Stimulated activated CD4-positive, alpha-beta T cell treated with anti-CD3 and anti-CD28 coated beads, Interleukin-4, amount 100 ng/mL, for 1 hour (primary cell): ENCODE measurements at places on chromosomes 7 and 10.
A peak's percentile ranks its signal among the peaks of the same experiment; 100 is the strongest.

GRCh38 chr7:105269397-105269796 lies 119.3 kb downstream of the SRPK2 start:
- DNase-seq = no peak

- peak; percentile 4 for DNase-seq
Measured at GRCh38 chr10:73251683-73252444, 580 bp downstream of the MRPS16 start.

- no peak for DNase-seq
Measured at GRCh38 chr7:80235334-80235733, 100.7 kb downstream of the GNAI1 start.

GRCh38 chr7:122886357-122887081 lies at the start of gene CADPS2:
Gene CADPS2, minus strand, starts transcription at chr7:122886460. Its CDS starts 123 bp downstream, at chr7:122886337.
- no peak for DNase-seq

DNA sequence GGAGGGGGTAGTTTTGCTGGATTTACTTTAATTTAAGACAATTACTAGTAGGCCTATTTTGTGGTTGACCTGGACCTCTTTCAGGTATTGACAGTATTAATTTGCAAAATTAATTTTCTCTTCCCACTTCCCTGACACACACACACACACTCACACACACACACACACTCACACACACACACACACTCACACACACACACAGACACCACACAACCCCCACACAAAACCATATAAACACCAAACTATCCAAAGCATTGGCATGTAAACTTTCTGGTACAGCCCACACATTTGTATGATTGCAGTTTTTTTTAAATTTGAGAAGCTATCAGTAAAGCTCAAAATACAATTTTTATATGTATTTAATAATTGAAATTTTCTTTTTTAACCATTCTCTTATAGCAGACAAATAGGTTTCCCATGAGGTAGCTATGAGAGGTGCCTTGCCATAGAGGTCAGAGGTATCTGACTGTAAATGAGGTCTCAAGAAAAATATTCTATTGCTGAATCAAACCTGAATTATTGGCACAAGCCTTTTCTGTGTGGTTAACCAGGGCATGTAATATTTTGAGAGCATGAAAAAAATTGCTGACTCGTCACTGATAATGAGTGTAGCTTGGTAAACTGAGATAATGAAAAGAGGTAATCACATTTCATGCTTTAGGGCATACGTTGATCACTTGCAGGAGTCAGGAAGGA lies 306.5 kb downstream of the GATA3 start:
- no peak for DNase-seq

GRCh38 chr7:75842836-75843446 lies 29.3 kb upstream of the CCL24 start:
- DNase-seq = peak; percentile 13

GRCh38 chr10:132346806-132347205 lies 14.8 kb downstream of the LRRC27 start:
- no peak for DNase-seq

DNA sequence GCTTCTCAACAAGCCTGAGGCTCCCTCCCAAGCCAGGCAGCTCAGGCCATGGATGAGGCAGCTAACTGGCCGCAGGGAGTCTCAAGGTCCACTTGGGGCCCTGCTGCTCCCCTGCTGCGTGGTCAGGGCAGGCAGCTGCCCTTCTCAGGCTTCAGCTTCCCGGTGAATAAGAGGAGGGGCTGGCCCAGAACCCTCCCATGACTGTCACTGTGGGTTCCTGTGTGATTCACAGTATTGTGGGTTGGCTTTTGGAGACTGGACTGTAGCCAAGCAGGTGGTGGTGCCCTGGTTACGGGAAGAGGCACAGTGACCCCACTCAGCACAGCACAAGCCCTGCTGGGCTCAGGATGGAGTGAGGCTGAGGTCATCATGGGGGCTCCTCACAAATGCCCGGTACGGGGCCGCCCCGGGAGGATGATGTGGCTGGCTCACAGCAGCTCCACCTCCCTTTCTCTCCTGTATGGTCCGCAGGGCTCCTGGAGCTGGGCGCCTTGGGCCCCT lies 189.8 kb downstream of the HECW1 start:
- no peak for DNase-seq

- DNase-seq = no peak
Measured at GRCh38 chr10:120368927-120369326, 88.1 kb upstream of the PLPP4 start.

- DNase-seq = no peak
Measured at GRCh38 chr7:81725003-81725811, 44.6 kb downstream of the HGF start.

- DNase-seq = no peak
Measured at GRCh38 chr10:23556727-23557440, 118.0 kb downstream of the OTUD1 start.

DNA sequence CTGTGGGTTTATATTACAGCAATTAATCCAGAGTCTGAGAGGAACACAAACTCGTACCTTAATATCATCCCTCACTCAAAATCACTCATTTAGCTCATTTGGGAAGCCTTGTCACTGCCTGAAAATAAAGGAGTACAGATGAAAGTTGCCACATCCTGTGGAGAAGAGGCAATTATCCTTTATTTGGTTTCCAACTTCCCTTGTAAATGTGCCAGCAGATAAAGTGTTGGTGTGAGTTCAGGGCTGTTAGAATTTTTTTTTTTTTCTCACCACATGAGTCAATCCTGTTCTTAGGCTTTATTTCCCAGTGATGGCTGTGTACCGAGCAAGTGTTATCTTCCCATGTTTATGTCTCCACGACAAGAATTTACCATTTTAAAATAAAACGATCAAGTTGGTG lies 99.0 kb upstream of the SMIM30 start:
- no peak for DNase-seq

DNA sequence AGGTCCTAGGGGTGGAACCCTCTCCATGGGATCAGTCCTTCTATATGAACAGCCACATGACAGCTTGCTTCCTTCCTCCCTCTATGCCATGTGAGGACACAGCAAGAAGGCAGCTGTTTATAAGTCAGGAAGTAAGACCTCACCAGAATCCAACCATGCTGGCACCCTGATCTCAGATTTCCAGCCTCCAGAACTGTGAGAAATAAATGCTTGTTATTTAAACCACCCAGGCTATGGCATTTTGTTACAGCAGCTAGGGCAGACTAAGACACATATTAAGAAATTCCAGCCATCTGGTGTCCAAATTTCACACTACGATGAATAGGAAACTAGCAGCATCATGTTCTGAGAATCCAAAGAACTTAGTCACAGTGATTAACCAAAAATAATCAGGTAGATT lies 140.1 kb downstream of the ZFAND4 start:
- no peak for DNase-seq

DNA sequence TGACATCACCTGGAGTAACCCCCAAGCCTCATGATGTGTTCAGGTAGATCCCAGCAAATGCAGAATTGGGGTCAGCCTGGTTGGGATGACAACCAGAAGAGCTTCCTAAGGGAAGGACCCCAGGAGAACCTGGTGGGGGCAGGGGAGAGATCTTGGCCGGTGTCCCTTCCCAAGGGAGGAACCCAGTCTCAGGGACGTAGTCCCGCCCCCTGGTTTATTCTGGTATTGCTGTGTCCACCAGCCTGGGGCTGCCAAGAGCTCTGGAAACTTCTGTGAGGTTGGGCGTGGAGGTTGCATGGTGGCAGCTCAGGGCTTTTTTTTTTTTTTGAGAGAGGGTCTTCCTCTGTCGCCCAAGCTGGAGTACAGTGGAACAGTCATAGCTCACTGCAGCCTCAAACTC lies 19.4 kb downstream of the GTF2IRD1 start:
- no peak for DNase-seq

DNA sequence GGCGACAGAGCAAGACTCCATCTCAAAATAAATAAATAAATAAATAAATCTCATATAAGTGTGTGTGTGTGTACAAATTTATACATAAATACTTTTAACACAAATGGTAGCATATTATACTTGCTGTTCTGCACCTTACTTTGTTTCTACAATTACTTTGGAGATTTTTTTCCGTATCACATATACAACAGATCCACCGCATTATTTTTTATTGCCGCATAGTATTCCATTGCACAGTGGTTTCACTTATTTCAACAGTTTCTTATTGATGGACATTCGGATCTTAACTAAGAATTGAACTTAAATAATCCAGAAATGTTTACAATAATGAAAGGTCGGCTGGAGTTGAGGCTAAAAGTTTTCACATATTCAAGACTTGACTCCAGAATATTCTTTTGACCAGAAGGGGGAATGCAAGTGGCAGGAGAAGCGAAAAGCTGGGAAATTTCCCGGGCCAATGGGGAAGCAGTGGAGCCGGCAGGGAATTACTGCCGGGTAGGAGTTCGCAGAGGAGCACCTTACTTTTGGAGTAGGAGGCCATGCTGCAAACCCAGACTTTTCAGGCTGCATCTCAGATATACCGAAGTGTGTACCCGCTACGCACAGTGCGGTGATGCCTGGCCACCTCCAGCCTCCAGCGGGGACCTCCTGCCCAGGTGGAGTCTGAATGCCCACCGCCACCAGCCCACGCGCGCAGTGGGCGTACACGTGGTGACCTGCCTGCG lies 415 bp upstream of the CNNM1 start:
- DNase-seq = no peak

DNA sequence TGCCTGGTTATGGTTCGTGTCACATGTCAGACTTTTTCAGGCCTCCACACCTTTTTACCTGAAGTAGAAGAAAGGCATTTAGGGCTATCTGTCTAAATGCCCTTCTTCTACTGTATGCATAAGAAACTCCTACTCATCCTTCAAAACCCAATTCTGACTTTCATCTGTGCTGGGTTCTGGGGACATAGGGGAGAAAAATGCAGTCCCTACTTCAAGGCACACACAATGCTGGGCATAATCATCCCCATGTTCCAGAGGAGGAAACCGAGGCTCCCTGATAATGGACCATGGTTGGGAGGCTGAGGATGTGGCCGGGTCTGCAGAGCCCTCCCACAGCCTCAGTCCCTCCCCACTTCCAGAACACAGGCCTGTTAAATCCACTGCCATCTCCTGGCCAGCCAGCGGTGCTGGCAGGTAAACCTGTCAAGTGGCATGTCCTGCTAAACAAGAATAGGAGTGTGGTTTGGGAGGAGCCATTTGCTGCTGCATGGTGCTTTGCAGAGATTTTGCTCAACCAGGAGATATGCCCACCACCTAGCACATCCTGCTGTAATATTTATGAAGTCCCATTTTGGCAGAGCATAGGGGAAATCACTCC lies 32.0 kb downstream of the GRID1 start:
- no peak for DNase-seq

- DNase-seq = no peak
Measured at GRCh38 chr7:138726288-138726687, 25.1 kb upstream of the SVOPL start.
